ENCODE measurements at places on chromosomes 12 and 14.

- no peak for DNase-seq
Measured at GRCh38 chr14:46840944-46841720, 189.6 kb upstream of the RPL10L start.

DNA sequence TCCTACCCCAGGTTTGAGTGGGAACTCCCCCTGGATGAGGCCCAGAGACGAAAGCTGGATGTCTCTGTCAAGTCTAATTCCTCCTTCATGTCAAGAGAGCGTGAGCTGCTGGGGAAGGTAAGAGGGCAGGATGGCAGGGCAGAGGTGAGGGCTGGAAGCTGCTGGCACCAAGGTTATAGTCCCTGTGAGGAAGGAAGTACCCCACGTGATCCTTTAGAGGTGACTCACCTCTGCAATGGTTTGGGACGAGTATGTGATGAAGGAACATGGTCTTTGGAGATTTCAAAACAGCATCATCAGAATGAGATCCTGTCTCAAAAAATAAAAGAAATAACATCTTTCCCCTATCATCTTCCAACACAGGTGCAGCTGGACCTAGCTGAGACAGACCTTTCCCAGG, 9.2 kb upstream of the MYL6B start:
- DNase-seq: no peak

DNA sequence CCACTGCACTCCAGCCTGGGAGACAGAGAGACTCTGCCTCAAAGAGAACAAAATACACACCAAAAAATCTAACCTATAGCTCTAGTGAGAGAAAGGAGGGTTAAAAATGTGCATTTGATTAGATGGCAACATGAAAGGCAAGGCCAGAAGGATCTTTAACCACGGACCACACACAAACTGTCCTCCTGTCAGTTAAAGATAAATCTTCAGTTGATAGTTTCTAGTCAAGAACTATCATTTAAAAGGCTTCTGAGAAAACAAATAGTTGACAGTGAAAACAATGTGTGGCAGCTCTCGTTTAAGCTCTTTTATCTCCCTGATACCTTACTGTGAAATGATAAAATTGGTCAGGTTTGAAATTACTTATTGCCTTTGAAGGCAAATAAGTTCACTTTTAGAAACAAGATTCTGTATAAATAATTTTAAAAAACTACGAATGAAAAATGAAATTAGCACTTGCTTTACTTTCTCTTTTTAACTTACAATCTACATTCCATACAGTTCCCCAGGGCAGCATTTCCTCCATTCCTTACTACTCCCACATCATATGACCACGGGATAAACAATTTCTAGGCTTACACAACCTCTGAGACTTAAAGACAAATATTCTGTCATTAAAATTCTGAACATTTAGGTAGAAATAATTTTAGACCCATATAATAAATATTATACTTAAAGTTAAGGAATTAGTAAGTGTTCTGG, 71.4 kb upstream of the GNPNAT1 start:
- no peak for DNase-seq

DNA sequence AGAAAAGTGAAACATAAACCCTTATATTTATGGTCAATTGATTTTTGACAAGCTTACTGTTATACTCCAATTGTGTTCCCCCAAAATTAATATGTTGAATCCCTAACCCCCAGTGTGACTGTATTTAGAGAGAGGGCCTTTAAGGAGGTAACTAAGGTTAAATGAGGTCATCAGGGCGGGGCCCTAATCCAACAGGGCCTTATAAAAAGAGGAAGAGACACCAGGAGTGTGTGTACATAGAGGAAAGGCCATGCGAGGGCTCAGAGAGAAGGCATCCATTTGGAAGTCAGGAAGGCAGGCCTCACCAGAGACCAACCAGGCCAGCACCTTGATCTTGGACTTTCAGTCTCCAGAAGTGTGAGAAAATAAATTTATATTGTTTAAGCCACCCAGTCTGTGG, 6.5 kb upstream of the VTI1B start:
- no peak for DNase-seq

GRCh38 chr12:100539202-100539601, 34.3 kb upstream of the GAS2L3 start:
- DNase-seq: no peak

DNA sequence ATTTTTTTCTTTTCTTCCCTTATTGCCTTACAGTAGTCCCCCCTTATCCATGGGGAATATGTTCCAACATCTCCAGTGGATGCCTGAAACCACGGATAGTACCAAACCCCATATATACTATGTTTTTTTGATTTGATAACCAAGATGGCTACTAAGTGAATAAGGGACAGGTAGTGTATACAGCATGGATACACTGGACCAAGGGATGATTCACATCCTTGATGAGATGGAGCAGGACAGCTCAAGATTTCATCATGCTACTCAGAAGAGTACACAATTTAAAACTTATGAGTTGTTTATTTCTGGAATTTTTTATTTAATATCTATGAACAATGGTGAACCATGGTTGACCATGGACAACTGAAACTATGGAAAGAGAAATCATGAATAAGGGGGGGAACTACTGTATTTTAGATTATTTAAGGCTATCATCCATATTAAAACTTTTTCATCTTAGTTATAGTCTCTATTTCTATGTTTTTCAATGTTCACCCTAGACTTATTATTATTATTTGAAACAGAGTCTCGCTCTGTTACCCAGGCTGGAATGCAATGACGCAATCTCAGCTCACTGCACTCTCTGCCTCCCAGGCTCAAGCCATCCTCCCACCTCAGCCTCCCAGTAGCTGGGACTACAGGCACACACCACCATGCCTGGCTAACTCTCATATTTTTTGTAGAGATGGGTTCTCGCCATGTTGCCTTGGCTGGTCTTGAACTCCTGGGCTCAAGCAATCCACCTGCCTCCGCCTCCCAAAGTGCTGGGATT, 188.0 kb upstream of the PELI2 start:
- no peak for DNase-seq

DNA sequence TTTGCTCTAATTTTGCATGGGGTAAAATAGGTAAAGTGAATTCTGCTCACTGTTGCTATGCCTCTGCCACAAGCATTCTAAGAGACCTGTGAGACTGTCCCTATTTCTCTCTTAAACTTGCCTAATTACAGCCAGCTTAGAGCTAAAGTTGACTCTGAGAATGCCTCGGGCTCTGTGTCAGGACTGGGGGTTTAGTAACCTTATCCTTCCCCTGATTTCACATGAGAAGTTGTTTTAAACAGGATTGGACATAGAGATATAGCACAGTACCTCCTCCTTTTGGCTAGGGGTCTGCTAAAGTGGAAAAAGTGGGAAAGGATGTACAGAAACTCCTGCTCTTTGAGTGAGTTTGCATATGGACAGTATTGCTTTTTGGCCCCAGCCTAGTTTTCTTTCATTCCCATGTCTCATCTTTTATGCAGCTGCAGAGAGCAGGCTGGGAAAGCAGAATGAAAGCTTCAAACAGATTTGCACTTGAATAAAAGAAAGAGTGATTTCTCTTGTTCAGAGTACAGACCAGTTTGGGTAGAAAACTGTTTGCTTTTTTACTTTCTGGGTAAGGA, 122.0 kb downstream of the RAD51B start:
- DNase-seq: no peak

GRCh38 chr14:74476607-74477006, 16.5 kb downstream of the NPC2 start:
- DNase-seq: no peak

- DNase-seq: no peak
Measured at GRCh38 chr14:88829188-88829587, 4.7 kb downstream of the TTC8 start.

DNA sequence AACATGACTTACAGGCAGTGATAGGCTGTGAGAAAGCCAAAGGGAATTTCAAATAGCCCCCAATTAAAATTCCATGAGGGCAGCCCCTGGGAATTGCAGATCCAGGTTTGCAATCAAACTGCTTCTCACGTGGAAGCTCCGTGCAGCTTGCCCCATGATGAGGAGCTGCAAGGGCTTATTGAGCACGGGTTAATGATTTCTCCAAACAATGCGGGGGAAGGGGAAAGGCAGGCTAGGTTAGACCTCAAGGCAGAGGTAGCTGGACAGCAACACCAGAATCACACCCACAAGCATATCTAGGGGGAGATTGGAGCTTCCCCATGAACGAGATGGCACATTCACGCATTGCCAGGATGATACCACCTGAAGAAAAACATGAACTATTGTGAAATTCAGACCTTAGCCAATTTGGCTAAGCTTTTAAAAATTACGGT, 5.0 kb upstream of the DUSP6 start:
- DNase-seq: no peak

DNA sequence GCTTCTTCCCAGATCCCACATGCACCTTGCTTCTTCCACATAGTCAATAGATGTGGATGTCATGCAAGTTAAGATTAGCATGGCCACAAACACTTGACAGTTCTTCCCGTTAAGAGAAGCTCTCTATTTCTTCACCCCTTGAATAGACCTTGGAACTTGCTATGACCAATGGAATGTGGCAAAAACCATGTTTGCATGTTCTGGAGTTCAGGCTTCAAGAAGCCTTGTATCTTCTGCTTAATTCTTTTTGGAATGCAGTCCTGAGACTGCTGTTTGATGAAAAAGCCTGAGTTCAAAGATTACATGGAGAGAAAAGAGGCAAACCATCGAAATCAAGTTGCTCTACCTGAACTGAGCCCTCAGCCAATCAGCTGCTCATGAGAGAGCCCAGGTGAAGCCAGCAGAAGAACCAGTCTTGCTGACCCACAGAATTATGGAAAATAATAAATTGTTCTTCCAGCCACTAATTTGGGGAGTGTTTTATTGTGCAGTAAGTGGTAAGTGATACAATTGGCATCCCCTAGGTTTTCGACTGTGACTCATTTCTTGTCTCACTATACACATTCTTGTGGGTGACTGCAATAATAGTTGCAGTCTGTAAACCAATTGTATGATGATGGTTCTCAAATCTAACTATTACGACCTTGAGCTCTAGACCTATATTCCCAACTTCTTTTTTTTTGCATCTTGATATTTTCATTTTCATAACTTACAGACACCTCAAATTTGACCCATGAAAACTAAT, 12.6 kb downstream of the RASSF9 start:
- no peak for DNase-seq

All from stimulated activated CD4-positive, alpha-beta T cell treated with anti-CD3 and anti-CD28 coated beads, Interleukin-1b, Interleukin-23, amount 100 ng/mL, for 1 hour (primary cell).